ENCODE measurements at places on chromosomes 4 and X.

DNA sequence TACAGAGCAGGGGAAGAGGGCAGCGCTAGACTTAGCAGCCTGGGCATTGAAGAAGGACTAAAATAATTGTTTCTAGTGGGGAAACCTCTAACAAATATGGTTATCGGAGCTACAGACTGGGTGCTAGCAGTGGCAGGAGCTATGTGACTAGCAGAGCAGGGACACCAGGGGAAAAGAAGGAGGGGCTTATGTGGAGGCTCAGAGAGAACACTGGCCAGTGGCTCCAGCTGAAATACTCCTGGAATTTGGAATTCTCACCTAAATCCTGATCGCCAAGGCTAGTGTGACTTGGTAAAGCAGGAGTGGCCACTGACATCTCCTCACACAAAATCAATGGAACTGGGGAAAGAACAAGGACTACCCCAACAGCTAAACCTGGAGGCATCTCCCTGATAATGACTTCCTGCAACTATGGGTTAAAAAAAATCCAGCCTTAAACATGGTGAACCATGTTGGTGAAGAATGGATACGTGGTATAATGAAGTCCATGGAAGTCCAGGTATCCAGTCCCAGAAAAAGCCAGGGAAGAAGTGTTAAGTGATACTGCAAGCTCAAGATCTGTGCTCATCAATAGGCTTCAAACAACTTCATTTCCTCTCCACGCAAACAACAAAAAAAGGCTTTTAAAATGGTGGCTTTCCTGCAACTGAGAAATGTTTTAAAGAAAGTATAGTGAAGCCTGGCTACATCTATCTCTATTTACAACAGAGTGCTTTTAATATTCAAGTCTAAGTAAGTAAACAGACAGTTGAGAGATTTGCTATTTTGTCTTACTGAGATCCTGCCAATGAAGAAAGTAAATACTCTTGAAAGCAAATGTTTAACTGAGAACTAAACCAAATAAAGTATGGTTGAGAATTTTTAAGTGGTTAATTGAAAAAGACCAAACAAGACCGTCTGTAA, 1.8 kb downstream of the TAPT1 start:
- DNase-seq, result no peak

DNA sequence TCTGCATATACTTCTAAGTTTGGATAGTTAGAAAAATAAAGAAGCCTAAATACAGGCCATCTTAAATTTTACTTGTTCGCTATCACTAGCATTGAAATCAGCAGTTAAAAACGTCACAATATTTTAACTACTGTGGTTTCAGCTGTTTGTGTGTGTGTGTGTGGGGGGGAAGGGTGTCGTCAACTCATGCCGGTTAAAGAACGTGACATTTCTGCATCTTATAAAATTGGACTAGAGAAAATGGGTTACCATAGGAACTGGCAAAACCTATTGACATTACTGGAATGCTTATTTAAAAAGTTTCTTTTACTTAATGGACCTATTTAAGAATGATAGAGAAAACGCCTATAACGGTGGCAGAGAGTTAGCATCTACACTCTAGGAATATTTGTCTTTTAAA, 1.2 kb upstream of the CNKSR2 start:
- DNase-seq, result no peak

DNA sequence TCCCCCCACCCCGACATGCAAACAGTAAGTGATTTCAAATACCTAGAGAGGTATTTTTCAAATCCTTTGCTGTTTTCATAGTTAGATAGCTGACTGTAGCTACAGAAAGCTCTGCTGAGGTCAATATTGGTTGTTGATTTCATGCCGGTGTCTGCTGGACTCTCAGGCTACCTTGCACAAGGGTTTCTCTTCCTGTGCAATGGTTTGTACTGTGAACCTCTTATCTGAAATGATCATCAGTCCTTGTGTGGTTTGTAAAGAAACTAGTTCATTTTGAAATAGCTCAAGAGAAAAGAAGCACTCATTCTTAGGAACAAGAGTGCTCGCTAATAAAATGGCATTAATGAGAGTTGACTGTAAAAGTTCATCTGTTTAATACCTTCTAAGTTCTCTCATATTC, 2.1 kb downstream of the MTM1 start:
- no peak for DNase-seq

DNA sequence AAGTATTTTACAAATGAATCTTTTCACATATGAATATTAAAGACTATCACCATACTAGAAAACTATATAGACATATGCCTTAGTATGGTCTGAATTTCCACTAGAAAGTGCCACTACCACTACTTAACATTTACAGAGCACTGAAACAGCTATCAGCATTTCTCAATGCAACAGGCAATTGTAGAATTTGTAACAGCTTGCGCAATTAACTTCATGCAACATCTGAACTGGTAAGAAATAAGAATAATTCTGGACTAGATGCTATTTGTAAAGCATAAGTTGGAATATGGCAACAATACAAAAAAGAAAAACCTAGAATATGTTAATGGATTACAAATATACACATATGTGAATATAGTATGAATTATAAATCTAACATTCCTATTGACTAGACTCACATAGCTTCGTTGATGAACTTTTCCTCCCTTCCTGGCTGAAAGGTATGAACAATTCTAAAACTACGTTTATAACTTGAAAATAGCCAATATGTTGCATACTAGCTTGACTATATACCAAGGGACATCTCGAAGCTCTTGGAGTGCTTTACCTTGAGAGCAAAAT, 82.0 kb downstream of the ATP8A1 start:
- no peak for DNase-seq

DNA sequence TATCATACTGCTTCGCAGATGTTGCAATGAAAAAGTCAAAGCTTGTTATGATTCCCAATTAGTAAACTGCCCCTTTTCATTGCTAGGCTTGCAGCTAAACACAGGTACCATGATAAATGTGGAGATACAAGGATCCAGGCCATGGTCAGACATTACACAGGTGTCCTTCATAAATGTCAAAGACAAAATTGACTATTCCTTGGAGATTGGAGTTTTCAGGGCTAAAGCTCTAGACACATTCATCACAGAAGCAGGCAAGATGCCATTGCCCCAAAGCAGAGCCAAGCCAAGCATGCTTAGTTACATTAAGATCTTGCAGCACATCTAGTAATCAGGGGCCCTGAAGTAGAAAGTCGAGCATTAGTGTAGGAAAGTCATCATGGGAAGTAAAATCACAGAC, 111.3 kb upstream of the INTU start:
- DNase-seq, result no peak
